ENCODE measurements at places on chromosomes 12 and 14.

GRCh38 chr12:123949770-123950165, 22.9 kb downstream of the CCDC92 start:
- DNase-seq = no peak

DNA sequence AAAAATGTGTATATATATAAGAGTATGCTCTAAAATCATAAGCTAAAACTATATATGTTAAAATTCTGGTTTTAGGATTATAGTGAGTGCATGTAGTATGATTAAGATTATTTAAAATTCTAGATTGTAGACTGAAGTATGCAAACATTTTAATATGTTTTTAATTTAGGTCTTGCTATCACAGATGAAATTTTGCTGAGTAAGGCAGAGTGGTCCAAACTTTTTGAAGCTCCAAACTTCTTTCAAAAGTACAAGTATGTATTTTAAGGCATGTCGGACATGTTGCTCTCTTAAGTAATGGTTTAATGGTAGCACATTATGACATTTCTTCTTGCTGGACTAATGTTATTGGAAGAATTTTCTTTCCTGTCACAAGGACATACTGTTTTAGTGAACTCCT, 34.6 kb downstream of the PAPOLA start:
- no peak for DNase-seq

DNA sequence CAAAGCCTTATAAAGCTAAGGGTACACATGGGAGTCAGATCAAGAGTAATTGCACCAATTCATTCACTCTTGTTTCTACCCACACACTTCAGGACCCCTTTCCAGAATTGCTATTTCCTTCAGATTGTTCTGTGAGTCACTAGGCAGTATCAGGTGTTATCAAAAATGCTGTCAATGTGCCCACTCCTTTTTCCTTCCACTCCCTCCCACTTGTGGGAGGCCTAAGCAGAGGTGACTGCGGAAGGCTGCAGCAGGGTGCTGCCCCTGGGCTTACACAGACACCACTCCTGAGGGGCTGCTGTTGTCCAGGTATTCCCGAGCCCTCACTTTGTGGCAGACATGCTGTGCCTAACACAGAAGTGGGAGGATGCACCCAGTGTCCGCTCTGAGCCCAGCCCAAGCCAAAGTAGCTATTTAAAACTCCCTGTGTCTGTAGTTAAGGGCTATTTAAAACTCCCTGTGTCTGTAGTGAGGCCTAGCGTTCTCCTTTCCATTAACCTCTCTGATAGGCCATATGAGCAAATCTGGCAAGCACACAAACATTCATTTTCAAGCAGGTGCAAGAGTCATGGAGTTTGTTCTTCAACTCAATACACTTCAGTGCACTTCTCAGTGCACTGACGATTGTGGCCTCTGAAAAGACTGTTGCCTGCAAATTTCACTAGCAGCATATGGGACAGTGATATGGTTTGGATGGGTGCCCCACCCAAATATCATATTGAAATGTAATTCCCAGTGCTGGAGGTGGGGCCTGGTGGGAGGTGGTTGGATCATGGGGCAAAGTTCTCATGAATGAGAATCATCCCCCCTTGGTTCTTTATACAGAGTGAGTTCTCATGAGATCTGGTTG, 117.8 kb downstream of the PHLDA1 start:
- DNase-seq = no peak

GRCh38 chr12:68766646-68767045, 20.7 kb downstream of the SLC35E3 start:
- DNase-seq = no peak

- DNase-seq = no peak
Measured at GRCh38 chr14:33309106-33309505, 370.4 kb downstream of the NPAS3 start.

Measured in hematopoietic multipotent progenitor cell treated with erythropoietin and hydrocortisone succinate and interleukin-3 and kit ligand, for 6 days (in vitro differentiated cells).